EH (cell line): ENCODE measurements at places on chromosomes 5 and 9.

- DNase-seq: no peak
Measured at GRCh38 chr9:108416324-108416723, 439.5 kb downstream of the ACTL7B start.

DNA sequence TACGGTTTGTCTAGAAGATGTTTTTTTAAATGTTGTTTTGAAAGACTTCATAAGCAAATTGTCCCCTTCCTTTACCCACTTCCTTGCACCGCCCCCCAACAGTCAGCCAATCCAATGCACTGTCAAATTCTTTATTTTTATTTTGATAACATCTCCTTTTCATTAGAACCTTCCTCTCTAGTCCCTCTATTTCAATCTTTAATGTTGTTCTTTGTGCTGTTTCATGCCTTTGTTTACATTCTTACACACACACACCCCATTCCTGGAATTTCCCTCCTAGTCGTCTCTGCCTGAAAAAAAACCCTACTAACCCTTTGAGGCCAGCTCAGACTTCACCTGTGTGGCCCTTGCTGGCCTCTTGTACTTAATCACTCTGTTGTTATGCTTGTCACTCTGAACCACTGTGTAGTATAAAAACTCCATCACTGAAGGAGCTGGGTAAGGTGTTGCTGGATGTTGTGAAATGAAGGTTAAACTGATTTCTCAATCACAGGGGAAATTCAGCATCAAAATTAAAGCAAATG, 133.4 kb downstream of the UGCG start:
- peak; percentile 77 for DNase-seq

- peak; percentile 69 for DNase-seq
Measured at GRCh38 chr5:142613271-142613671, 72.6 kb downstream of the FGF1 start.

GRCh38 chr9:93587284-93587650, 10.9 kb downstream of the PHF2 start:
- DNase-seq: no peak

GRCh38 chr9:124831642-124832364, 21.5 kb upstream of the WDR38 start:
- DNase-seq: no peak

GRCh38 chr9:124766815-124767554, 4.1 kb downstream of the NR6A1 start:
- no peak for DNase-seq

DNA sequence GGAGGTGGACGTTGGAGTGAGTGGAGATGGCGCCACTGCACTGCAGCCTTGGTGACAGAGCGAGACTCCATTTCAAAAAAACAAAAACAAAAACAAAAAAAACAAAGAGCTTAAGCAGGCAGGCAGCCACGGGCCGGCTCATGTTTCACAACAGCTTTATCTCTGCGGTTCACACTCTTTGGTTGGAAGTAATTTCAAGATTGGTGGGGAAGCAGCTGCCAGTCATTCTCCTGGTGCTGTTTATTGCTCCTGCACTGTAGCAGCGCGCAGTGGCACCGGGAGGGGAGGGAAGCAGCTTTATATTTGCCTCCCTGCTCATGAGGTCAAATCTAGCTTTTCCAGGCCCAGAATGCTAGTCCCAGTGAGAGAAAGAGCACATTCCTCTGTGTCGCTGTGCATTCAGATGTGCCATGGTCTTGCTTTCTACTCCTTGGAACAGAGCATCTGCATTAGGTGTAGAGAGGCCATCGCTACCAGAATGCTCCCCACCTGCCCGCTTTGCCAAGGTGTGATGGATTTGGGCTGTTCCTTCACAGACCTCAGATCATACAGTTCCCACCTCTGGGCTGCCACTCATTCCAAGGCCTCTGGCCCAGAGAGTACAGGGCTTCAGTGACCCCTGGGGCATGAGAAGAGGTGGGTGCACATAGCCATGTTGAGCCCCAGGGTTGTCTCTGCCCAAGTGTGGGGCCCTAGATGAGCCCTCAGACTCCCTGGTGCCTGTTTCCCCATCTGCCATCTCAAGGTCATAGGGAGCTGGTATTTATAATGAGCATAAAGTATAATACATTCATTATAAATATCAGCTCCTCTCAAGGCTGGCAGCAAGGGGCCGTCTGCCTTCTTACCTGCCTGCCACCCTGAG, 270.4 kb downstream of the MED10 start:
- DNase-seq: no peak

DNA sequence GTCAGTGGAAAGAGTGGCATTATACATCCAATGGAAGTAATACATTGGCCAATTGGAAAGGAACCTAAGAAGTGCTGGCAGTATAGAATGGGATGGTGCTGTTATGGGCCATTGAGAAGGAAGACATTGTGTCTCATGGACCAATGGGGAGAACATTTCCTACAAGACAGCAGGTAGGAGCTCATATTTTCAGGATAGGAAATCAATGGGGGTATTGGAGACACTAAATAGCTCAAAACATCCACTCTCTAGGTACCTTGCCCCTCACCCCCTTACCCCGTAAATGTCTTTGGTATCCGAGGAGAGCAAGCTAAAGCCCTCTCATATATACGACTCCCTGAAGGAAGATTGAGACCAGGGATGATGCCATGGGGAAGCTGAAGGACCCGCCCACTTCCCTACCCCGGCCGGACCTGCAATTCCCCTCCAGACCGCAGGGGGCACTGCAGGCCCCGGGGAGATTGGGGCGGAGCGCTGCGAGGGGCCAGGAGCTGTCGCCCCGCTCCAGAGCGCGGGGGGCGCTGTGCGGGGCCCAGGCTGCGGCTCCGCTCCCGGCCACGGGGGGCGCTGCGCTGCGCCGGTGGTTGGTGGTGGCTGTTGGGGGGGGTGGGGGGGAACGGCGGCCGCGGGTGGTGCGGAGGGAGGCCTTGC, at the start of gene KDM3B:
TSS of gene KDM3B (plus strand) at position 615 of the 651 bp plus-strand sequence. CDS start 111 bp downstream, outside the sequence.
- DNase-seq: peak; percentile 79

DNA sequence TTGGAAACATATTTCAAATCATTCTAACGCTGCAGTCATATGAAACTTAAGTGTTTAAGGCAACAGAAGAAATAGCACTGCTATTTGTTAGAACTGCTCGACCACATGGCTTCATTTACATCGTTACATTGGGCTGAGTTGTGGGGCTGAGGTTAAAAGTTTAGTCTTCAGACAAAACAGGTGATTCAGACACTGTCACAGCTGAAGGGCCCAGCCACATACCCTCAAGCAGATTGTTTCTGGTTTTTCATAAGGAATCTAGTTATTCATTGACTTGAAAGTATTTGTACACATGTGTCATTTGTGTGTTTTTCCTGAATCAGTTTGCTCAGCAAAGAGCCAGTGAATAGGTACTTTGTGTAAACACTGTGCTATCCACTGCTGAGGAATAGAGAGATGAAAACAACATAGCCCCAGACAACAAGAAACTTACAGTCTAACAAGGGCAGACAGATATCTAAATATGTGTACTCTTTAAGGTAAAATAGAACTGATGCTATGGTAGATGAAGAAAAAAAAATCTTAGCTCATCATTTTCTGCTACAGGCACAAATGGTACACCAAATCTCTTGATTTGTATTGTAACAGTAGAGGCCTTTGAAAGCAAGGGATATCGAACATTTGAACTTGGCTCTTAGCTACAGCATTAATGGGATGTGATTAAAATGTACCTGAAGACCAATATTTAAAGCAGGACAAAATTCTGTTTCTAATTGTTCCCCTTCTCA, 357.6 kb upstream of the RPS23 start:
- DNase-seq: peak; percentile 16

GRCh38 chr5:143065185-143065965, 295.2 kb downstream of the ARHGAP26 start:
- DNase-seq: no peak

DNA sequence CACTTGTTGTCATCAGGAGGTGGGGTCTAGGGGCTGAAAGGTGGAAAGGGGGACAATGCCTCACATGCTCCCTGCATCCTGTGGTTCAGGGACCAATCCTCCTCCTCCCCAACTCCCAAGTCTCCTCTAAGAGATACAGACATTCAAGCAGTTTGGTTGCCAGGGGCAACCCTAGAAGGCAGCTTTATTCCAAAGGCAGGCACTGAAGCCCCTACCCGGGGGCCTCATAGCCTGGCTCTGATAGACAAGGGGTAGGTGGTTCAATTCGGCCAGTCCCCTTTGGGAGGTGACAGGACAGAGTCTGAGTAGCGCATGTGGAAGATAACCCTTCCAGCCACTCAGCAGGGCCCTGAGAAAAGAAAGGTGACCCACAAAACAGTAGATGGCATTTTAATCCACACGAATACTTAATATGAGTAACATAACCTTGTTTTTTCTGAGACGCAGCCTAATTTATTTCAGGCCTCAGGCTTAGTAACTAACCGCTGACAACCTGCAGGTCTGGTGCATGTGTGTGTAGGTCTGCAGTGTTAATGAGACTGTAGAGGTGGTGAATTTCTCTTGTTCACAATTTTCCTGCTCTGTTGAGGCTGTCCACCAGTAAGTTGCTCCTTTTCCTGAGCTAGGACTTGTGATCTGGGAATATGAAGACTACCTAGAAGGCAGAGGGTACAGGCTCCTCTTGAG, 31.3 kb upstream of the HSPA9 start:
- no peak for DNase-seq

GRCh38 chr5:107251151-107251550, 419.6 kb downstream of the EFNA5 start:
- DNase-seq: no peak

DNA sequence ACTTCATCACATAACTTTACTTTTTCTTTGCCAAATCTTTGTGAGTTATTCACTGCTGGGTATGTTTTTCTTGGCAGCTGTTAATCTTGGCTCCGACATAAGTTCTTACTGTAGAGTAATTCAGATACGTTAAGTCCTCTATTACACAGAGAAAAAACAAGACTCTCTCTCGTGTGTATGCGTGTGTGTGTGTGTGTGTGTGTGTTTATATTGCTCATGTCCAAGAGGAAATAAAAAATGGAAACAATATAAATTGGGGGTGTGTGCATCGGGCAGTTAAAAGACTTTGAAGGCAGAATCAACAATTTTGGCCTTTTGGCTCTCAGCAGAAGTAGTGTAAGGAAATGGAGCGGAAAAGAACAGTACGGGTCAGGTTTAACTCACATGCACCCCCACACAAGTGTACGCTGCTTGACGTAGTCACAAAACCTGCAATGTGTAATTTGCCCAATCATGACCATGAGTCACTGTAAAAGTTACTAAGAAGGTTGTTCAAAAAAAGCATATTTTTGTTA, 67.2 kb upstream of the IFNE start:
- peak; percentile 96 for DNase-seq

DNA sequence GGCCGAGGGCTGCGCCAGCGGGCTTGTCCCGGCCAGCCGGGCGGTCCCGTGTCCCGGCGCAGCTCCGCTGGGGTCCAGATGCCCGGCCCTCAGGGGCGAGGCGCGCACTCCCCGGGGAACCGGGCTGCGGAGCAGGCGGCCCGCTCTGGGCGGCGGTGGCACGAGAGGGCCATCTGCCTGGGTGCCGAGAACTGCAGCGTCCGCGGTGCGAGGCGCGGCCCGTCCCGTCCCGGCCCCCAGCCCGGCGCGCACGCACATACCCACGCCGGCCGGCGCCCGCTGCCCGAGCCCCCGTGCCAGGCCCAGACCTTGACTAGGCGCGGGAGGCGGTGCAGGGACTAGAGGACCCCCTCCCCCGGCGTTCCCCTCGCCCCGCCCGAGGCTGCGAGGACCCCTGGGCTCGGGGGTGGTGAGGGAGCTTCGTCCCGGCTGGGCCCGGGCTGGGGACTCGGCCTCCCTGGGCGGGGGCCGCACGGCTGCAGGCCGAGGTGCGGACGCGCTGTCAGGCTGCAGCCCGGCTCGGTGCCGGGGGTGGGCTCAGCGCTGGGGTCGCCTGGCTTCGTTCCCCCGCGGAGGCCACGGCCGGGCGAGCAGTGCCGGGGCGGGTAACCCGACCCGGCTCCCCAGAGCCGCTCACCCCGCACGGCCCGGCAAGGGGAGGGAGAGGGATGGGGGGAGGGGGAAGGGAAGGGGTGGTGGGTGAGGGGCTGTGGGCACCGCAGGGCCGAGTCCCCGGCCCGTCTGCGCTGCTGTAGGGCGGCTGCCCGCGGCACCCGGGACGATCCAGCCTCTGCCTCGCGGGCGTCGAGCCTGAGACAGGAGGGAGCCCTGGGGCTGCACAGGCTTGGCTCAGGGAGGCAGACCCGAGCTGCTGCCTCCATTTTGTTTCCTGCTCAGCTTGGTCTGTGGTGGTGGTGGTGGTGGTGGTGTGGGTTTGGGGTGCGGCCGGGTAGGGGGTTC, 1.2 kb upstream of the NSD1 start:
- no peak for DNase-seq

- DNase-seq: no peak
Measured at GRCh38 chr5:91263898-91264297, 119.2 kb downstream of the ARRDC3 start.

DNA sequence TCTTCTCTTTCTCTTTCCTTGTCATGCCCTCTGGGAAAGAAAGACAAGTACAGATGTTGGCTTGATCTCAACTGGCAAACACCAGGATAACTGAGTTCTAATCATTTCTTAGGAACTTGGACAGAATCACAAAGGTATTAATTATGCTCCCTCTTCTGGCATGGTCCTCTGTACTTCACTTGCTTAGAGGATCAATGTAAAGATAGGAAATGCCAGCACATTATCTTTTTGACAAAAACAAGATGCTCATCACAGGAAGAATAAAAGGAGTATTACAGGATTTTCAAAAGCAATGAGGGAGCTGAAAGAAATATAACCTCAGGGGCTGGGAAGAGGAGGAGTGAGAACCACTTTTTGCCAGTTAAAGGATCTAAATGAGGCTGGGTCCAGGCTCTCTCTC, 70.6 kb downstream of the LHFPL2 start:
- no peak for DNase-seq

DNA sequence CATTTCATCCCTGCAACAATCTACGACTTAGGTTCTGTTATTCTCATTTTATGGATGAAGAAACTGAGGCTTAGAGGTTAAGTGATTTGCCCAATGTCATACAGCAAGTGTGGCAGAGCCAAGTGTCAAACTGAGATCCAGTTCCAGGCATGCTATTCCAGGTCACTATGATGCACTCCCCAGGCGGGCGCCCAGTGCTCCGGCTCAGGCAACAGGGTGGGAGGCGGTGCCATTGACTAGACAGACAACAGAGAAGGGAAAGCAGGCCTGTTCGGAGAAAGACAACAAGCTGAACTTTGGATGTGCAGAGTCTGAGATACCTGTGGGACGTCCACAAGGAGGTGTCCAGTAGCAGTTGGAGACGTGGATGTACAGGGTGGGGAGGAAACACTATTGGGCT, 10.8 kb upstream of the DDX41 start:
- DNase-seq: no peak

DNA sequence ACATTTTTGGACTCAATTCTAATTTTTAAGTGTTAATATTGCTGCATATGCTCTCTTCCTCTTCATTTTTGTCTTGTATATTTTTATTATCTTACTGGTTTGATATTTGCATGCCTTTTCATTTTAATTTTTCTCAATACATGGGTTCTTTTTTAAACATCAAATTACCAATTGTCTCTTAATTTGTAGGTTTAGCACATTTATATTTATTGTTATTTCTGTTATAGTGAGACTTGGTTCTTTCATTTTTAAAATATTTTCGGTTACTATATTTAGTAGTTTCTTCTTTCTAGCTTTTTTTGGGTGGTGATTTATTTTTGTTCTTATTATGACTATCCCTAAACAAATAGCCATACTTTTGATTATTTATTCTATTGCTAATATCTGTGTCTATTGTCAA, 19.4 kb downstream of the SPINK5 start:
- DNase-seq: no peak
